ENCODE measurements at places on chromosomes 1 and 21. TPM values are rescaled to one million over a fixed set of nuclear protein-coding genes. Genes with fewer than 3 reads are reported as not detected.
A peak's percentile ranks its signal among the peaks of the same experiment; 100 is the strongest.

- H3K4me1 ChIP-seq, result no peaks in the 10 kb centered on the region
- no peak overlapping the region for H3K27ac ChIP-seq
- H3K27me3 ChIP-seq, result no peaks in the 10 kb centered on the region
- H3K4me3 ChIP-seq, result no peak overlapping the region
Measured at GRCh38 chr1:233060461-233060994, 110.1 kb downstream of the NTPCR start.

DNA sequence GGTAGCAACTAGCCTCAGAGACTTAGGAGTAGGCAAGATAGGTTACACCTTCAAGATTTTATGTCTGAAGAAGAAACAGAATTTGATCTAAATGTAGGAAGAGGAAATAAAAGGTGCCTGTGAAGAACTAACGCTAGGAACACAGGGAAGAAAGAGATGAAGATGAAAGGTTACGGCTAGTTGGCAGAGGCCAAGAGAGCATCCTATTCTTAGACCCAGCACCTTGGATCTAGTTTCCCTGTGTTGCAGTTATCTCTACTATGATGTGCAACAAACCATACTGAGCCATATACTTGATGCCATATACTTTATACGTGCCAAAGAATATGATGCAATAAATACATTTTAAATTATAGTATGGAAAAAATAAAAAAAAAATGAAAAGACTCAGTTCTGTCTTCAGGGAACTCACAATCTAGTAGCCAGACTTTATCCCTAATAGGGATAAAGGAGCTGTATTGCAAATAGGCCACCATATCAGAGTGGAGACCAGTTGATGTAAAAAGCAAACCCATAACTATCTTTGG lies 181.1 kb downstream of the PBX1 start:
- DNase-seq, result no peak
- H3K36me3 ChIP-seq, result no peaks in the 10 kb centered on the region
- H3K27ac ChIP-seq, result no peak overlapping the region

DNA sequence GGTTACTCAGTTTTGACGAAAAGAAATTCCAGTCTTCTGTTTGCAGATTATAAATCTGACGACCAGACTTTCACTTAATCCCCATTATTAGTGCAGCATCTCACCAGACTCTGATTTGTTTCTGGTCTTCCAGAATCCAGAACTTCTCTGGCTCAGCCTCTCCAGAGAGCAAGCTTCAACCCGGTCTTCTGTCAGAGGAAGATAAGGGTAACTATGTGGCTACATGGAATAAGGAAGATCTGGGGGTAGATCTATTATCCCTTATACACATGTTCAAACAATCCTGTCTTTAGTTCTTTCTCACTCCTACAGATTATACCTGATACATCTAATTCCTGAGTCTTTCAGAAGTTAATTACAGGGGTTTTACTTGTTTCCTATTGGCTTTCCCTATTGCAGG lies 9.9 kb downstream of the PHTF1 start:
- H3K4me1 ChIP-seq, result no peaks in the 10 kb centered on the region
- no peaks in the 10 kb centered on the region for H3K36me3 ChIP-seq
- H3K27ac ChIP-seq, result no peak overlapping the region
- no peak overlapping the region for H3K4me3 ChIP-seq
- DNase-seq, result no peak

DNA sequence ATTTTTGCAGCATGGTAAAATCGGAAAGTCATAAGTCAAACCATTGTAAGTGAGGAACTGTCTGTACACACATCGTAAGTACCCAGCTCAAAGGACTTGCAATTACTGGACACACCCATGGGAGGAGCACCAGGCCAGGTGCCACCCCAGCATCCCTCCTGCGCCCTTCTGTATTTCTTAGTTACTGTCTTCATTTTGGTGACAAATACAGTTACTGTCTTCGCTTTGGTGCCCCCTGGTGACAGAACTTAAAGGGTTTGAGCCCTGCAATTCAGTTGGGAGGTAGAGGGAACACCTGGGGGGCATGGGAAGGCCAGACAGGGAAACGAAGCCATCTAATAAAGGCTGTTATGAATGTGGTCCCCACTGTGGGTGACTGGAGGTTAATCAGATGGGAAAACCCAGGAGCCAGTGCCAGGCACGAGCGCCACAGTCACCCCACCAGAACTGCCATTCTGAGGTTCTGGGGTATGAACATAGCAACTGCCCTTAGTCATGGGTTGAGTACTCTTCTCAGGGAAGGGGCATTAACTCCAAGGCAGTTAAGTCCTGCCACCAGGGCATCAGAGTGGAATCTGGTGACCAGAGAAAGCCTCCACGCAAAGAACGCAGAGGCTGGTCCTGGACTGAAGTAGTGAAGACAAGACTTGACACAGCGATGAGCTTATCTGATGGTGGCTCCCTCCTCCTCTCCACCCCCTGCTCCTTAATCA lies 612.9 kb downstream of the PTPRU start:
- H3K27me3 ChIP-seq, result peaks cover 9% of the 10 kb centered on the region
- H3K36me3 ChIP-seq, result no peaks in the 10 kb centered on the region
- DNase-seq, result peak; percentile 54
- no peak overlapping the region for H3K27ac ChIP-seq
- no peaks in the 10 kb centered on the region for H3K4me1 ChIP-seq

- no peak for DNase-seq
- peaks cover 7% of the 10 kb centered on the region for H3K4me1 ChIP-seq
- no peaks in the 10 kb centered on the region for H3K36me3 ChIP-seq
- H3K4me3 ChIP-seq, result no peak overlapping the region
- peaks cover 39% of the 10 kb centered on the region for H3K27me3 ChIP-seq
Measured at GRCh38 chr1:201646411-201647022, 107.6 kb downstream of the NAV1 start.

DNA sequence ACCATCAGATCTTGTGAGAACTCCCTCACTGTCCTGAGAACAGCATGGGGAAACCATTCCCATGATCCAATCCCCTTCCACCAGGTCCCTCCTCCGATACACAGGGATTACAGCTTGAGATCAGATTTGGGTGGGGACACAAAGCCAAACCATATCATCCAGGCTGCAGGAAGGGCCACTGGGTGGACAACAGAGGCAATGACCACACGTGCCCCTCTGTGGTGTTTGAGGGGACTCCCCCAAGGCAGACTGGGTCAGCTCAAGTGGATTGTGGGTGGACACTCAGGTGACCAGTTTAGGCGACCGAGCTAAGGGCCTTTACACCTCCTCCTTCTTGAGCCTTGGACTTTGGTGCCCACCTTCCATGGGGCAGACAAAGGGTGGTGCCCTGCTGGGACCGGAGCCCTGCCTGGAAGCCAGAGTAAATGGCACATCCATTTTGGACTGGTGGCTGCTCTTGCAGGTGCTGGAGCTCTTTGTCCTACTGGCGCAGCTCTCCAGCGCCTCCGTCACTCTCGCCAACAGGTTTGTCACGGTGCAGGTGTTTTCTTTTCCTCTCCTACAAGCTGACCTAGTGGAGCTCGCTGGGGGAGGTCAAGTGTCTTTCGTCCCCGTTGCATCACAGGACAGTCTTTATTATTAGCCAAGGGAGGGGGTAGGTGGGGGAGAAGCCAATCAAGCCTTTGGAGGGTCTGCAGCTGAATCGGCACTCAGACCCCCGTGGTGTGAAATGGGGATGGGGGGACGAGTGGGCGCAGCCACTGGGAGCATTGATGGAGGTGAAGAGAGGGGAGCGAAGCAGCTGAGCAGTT lies 37.6 kb downstream of the CRYAA start:
- H3K4me3 ChIP-seq, result no peak overlapping the region
- H3K4me1 ChIP-seq, result no peaks in the 10 kb centered on the region
- no peaks in the 10 kb centered on the region for H3K36me3 ChIP-seq
- H3K27ac ChIP-seq, result no peak overlapping the region
- peaks cover 4% of the 10 kb centered on the region for H3K27me3 ChIP-seq
- DNase-seq, result no peak

S100A9 gene
- 43.6 TPM for total RNA-seq

GRCh38 chr1:224743608-224744164 lies 127.6 kb downstream of the CNIH3 start:
- DNase-seq, result no peak
- H3K27ac ChIP-seq, result no peak overlapping the region
- no peaks in the 10 kb centered on the region for H3K27me3 ChIP-seq

- DNase-seq, result no peak
- H3K27me3 ChIP-seq, result no peaks in the 10 kb centered on the region
Measured at GRCh38 chr1:24735509-24736375, 9.5 kb upstream of the CLIC4 start.

MMP23B gene
- 3.0 TPM for total RNA-seq

DEPDC1 gene
- total RNA-seq, result not detected

GRCh38 chr1:56060906-56061305 lies 518.5 kb downstream of the PLPP3 start:
- H3K36me3 ChIP-seq, result no peaks in the 10 kb centered on the region
- H3K27ac ChIP-seq, result no peak overlapping the region
- no peak overlapping the region for H3K4me3 ChIP-seq
- no peaks in the 10 kb centered on the region for H3K4me1 ChIP-seq
- no peaks in the 10 kb centered on the region for H3K27me3 ChIP-seq

- H3K4me3 ChIP-seq, result no peak overlapping the region
- no peak overlapping the region for H3K27ac ChIP-seq
- peaks cover 9% of the 10 kb centered on the region for H3K4me1 ChIP-seq
- no peaks in the 10 kb centered on the region for H3K27me3 ChIP-seq
Measured at GRCh38 chr21:32909393-32909792, 116.3 kb upstream of the OLIG2 start.

NR5A2 gene
- total RNA-seq, result not detected

- no peaks in the 10 kb centered on the region for H3K27me3 ChIP-seq
- H3K27ac ChIP-seq, result no peak overlapping the region
Measured at GRCh38 chr21:37128076-37128475, 55.0 kb downstream of the TTC3 start.

DNA sequence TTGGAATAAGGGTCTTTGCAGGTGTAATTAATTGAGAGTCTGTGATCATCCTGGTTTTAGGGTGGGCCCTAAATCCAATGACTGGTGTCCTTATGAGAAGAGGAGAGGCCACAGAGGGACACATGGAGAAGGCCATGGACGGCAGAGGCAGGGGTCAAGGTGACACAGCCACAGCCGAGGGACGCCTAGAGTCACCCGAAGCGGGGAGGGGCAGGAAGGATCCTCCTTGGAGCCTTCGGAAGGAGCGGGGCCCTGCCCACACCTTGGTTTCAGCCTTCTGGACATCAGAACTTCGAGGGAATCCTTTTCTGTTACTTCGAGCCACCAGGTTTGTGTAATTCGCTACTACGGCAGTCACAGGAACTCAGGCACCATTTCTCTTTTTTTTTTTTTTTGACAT lies 31.1 kb downstream of the RRP1 start:
- H3K4me1 ChIP-seq, result peaks cover 13% of the 10 kb centered on the region
- no peaks in the 10 kb centered on the region for H3K27me3 ChIP-seq
- no peak overlapping the region for H3K4me3 ChIP-seq
- no peaks in the 10 kb centered on the region for H3K36me3 ChIP-seq

- H3K27ac ChIP-seq, result no peak overlapping the region
- peaks cover 35% of the 10 kb centered on the region for H3K4me1 ChIP-seq
- H3K36me3 ChIP-seq, result no peaks in the 10 kb centered on the region
- DNase-seq, result no peak
- no peaks in the 10 kb centered on the region for H3K27me3 ChIP-seq
- no peak overlapping the region for H3K4me3 ChIP-seq
Measured at GRCh38 chr1:1177452-1178206, 3.9 kb downstream of the TTLL10 start.

SPRR1A gene
- not detected for total RNA-seq

- H3K4me1 ChIP-seq, result no peaks in the 10 kb centered on the region
- no peak for DNase-seq
- no peaks in the 10 kb centered on the region for H3K27me3 ChIP-seq
- no peak overlapping the region for H3K27ac ChIP-seq
- H3K36me3 ChIP-seq, result no peaks in the 10 kb centered on the region
Measured at GRCh38 chr1:186753241-186753640, 73.0 kb upstream of the PTGS2 start.

BATF3 gene
- total RNA-seq, result 1.2 TPM

- H3K4me1 ChIP-seq, result no peaks in the 10 kb centered on the region
- H3K4me3 ChIP-seq, result no peak overlapping the region
- H3K36me3 ChIP-seq, result no peaks in the 10 kb centered on the region
Measured at GRCh38 chr1:225746361-225747179, 31.1 kb upstream of the SRP9 start.

DNA sequence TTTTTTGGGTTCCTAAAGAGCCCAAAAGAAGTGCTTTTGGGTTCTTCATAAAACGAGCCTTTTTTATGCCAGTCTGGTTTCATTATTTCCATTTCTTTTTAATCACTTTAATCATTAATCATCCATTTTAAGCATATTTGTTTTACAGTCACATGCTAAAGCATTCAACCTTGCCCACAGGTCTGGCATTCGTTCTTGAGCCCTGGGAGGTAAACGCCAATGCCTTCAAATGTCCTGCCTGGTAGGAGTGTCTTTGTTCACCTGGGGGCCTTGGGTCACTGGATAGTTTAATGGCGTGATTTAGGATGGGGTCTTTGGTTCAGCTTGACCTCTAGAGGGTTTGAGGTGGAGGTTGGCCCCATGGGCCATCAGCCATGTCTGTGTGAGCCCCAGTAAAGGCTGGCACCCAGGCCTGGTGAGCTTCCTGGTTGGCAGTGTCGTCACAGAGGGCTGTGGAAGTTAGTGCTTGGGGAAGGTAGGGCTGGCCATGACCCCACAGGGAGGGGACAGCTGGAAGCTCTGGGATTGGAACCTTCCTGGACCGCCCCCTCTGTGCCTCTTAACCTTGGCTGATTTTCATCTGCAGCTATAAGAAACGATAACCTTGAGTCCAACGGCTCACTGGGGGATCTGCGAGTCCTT lies 20.2 kb downstream of the C1orf174 start:
- H3K27me3 ChIP-seq, result no peaks in the 10 kb centered on the region
- H3K36me3 ChIP-seq, result peaks cover 60% of the 10 kb centered on the region
- H3K4me3 ChIP-seq, result no peak overlapping the region

GRCh38 chr21:46006547-46007491 lies 25.2 kb downstream of the COL6A1 start:
- DNase-seq, result no peak
- H3K4me3 ChIP-seq, result no peak overlapping the region
- H3K36me3 ChIP-seq, result no peaks in the 10 kb centered on the region
- H3K4me1 ChIP-seq, result no peaks in the 10 kb centered on the region
- H3K27me3 ChIP-seq, result no peaks in the 10 kb centered on the region

GRCh38 chr1:162169031-162169790 lies 99.7 kb downstream of the NOS1AP start:
- peaks cover 3% of the 10 kb centered on the region for H3K27me3 ChIP-seq
- DNase-seq, result no peak
- H3K4me3 ChIP-seq, result no peak overlapping the region
- no peaks in the 10 kb centered on the region for H3K4me1 ChIP-seq
- no peaks in the 10 kb centered on the region for H3K36me3 ChIP-seq

GRCh38 chr1:5745800-5746610 lies 246.2 kb downstream of the NPHP4 start:
- H3K4me3 ChIP-seq, result no peak overlapping the region
- H3K36me3 ChIP-seq, result no peaks in the 10 kb centered on the region
- H3K4me1 ChIP-seq, result peaks cover 4% of the 10 kb centered on the region
- no peak overlapping the region for H3K27ac ChIP-seq

DNA sequence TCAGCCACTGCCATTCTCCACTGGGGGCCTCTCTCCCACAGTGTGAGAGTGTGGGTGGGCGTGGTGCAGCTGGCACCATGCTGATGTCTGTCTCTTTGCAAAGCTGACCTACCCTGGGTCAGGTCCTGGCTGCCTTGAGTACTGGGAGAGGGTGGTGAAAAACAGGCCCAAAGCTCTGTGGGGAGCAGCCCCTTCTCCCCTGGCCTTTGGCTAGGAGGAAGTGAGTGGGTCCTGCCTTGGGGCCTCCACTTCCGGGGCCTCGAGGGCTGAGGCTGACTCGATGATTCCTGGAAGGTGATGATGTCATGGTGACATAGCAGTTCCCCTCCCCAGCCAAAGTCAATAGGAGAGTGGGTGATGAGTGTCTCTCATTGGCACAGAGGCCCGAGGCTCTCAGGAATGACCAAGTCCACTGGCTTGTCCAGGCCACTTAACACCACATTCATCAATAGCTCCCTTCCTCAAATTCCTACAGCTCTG lies 53.0 kb downstream of the IER5 start:
- no peak for DNase-seq
- peaks cover 33% of the 10 kb centered on the region for H3K4me1 ChIP-seq
- no peaks in the 10 kb centered on the region for H3K36me3 ChIP-seq
- no peak overlapping the region for H3K27ac ChIP-seq
